Activated naive CD4-positive, alpha-beta T cell treated with anti-CD3 and anti-CD28 coated beads for 36 hours (primary cell): ENCODE measurements at places on chromosomes 7 and 10. TPM values are rescaled to one million over a fixed set of nuclear protein-coding genes. Genes with fewer than 3 reads are reported as not detected.

DNA sequence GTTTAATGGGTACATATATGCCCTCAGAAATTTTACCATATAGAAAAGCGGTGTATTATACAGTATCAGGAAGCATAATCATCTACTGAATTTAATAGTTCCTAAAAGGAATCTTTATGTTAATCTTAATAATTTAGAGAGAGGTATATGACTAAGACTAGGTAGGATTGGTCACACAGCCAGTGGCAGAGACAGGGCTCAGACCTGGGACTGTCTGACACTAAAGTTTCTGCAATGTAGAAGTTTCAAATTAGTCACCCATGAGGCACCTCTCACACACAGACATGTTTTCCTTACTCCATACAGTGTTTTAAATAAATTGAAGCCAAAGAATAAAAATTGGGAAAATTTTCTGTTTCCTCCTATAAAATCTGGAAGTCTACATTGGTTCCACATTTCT is 72.8 kb upstream of the ADRA2A start:
- peaks cover 4% of the 10 kb centered on the region for H3K4me1 ChIP-seq
- peaks cover 16% of the 10 kb centered on the region for H3K36me3 ChIP-seq
- DNase-seq, result no peak
- H3K4me3 ChIP-seq, result no peak overlapping the region

DNA sequence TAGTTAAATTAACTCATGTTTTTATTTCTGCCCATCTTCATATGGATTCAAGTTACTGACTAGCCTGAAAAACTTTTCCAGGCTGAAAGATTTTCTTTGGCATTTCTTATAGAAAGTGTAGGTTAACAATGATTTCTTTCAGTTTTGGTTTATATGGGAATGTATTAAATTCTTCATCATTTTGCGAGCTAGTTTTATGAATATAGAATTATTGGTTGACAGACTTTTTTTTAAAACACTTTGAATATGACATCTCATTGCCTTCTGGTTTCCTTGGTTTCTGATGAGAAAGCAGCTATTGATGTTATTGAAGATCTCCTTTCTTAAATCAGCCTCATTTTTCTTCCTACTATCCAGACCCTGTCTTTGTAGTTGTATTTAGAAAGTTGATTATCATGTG is 211.0 kb upstream of the AKR1E2 start:
- peaks cover 2% of the 10 kb centered on the region for H3K27me3 ChIP-seq
- no peak overlapping the region for H3K4me3 ChIP-seq
- H3K36me3 ChIP-seq, result peaks cover 2% of the 10 kb centered on the region
- H3K27ac ChIP-seq, result no peak overlapping the region
- DNase-seq, result no peak

DNA sequence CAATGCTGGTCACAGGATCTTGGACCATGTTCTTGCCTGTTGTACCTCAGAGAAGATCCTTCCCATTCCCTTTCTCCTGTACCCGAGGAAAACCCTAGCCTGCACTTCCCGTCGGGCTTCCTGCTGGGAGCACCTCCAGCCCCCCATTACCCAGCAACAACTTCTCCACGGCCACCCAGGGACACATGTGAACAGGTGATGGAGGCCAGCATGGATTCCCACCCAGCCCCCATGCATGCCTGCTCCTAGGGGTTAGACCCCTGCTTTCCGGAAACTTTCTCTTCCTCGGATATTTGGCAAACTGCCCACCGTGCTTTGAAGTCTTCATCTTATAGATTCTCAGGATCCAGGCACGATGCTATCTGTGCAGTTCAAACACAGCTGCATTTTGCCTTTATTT is 67.3 kb downstream of the CALML3 start:
- no peak for DNase-seq
- no peak overlapping the region for H3K27ac ChIP-seq
- no peak overlapping the region for H3K4me3 ChIP-seq

DNA sequence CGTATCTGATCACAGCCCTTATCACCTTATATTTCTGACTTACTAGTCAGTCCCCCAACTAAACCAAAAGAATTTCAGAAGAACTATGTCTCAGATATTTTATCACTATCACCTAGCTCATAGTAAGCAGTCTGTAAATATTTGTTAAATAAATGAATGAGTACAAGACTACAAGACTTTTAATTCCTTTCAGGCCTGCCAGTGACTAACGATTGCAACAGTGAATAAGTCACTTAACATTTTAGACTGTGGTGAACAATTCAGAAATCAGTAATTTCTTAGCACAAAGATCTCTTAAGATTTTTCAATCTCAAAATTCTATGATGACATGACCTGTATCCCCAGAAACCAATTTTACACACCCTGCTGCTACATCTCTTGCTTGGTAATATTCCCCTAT is 162.2 kb downstream of the IMMP2L start:
- H3K36me3 ChIP-seq, result peaks cover 15% of the 10 kb centered on the region
- H3K27me3 ChIP-seq, result no peaks in the 10 kb centered on the region
- H3K4me1 ChIP-seq, result no peaks in the 10 kb centered on the region
- DNase-seq, result no peak
- no peak overlapping the region for H3K4me3 ChIP-seq

GRCh38 chr7:135208102-135208793 is 3.1 kb downstream of the WDR91 start:
- no peaks in the 10 kb centered on the region for H3K27me3 ChIP-seq
- peaks cover 55% of the 10 kb centered on the region for H3K4me1 ChIP-seq
- H3K27ac ChIP-seq, result no peak overlapping the region
- H3K4me3 ChIP-seq, result no peak overlapping the region

DNA sequence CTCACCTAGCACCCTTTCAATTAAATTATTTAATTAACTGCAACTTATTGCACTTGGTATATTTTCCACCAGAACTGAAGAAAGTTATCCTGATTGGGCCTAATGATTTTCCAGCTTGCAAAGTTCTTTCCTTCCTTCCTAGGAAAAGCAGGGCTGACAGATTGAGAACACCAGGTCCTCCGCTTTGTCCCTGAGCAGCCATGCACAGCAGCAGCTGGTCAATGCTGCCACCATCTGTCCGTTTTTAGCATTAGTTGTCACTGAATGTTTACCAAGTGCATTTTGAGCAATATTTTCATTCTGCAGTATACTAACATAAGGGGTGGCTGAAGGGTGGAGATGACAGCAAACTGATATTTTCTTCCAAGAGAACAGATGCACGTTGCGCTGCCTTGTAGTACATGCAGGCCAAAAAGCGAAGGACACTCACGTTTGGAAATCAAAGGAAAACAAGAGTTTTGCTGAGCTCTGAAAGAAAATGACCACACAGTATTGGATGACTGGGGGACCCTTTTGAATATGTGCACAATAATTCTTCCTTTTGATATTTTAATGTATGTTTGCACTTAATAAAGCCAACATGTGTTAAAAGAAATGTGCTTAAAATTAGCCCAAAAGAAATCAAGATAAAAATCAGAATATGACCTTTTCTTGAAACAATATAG is 248.8 kb upstream of the PTN start:
- H3K4me1 ChIP-seq, result no peaks in the 10 kb centered on the region
- H3K36me3 ChIP-seq, result no peaks in the 10 kb centered on the region
- peaks cover 2% of the 10 kb centered on the region for H3K27me3 ChIP-seq
- DNase-seq, result peak; percentile 38
- no peak overlapping the region for H3K27ac ChIP-seq

DNA sequence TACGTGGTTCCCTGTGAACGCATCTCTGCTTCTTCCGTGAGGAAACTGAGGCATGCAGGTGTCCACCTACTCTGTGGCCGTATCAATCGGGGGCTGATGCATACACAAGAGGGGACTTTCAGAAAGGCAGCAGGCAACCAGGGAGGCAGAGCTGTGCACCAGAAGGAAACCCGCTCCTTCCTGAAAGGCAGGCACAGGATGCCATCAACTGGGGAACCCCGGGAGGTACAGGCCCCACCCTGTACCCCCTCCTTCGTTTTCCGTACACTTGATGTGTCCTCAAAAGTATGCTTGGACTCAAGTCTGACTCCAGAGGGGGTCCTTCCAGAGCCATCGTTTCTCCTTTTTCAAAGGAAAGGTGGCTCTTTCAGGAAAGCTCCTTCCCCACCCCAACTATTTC is 59.5 kb downstream of the ASB13 start:
- no peak overlapping the region for H3K27ac ChIP-seq
- H3K27me3 ChIP-seq, result no peaks in the 10 kb centered on the region
- peak; percentile 18 for DNase-seq
- H3K4me1 ChIP-seq, result no peaks in the 10 kb centered on the region
- no peaks in the 10 kb centered on the region for H3K36me3 ChIP-seq
- no peak overlapping the region for H3K4me3 ChIP-seq

DNA sequence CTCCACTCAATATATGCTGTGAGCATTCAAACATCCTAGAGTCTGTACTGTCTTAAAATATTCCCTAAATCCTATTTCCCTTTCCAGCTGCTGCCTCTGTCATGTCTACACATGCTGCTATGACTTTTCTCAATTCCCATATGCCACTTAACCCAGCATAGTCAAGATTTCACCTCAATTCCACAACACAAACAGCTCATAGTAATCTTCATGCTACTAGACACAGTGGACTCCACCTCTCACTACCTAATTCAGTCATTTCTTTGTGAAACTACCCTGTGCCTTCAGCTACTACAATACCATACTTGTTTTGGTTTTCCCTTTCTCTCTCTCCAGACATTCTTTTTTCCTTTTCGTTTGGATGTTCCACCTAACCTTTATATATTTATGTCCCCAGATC is 45.5 kb downstream of the GSAP start:
- H3K4me1 ChIP-seq, result no peaks in the 10 kb centered on the region
- peaks cover 9% of the 10 kb centered on the region for H3K36me3 ChIP-seq
- H3K27me3 ChIP-seq, result no peaks in the 10 kb centered on the region
- no peak for DNase-seq

DNA sequence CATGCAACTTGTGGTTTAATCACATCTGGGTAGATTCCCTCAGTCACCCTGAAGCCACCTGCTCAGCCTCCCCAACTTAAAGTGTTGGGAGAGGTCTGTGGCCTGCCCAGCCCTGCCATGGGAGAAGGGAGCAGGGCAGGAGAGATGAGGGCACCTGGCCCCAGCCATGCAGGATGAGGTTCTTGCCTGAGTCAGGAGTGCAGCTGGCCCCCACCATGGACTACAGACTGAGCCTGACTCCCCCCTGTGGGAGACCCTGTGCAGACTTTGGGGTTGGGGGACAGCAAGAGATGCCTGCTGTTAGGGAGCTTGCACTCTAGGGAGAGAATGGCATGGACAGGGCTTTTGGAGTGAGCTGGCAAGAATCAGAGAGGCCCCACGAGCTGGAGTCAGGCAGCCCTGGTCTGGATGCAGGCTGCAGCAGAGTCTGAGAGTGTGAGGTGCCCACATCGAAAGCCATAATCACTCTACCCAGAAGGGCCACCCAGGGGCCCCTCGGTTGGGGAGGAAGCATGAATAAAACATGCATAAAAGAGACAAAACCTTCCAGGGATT is 34.7 kb upstream of the DPYSL4 start:
- no peak overlapping the region for H3K27ac ChIP-seq
- H3K36me3 ChIP-seq, result no peaks in the 10 kb centered on the region

DNA sequence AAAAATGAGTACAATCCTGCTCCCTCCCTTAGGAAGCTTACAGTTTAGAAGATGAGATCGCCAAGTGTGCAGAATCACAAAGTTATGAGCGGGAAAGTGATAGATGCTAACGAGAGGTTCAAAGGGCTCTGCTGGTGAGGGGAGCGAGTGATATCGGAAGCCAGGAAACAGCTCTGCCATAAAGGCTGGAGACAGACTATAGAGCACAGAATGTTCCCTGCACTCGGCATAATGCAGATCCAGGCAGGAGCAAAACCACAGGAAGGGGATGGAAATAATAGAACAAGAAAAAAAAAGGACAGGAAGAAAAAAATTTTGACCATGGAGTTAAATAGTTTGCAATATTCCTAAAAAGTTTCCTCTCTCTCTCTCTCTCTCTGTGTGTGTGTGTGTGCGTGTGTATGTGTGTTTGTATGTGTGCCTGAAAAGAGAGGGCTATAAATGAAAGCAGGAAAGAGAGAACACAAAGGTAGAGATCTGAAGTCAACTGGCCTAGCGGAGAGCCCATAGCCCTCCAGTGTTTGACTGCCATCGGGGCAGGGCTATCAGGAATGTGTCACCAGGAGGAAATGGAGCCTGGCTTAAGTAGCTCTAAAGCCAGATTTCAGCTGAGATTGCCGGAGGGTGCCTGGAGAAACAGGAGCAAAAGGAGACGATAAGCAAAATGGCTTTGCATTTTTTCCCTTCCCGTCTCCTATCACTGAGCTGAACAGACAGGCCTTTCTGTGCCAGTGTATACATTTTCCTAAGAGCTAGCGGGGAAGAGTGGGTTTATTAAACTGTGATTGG is 175.8 kb upstream of the LYZL1 start:
- no peaks in the 10 kb centered on the region for H3K4me1 ChIP-seq
- no peak overlapping the region for H3K27ac ChIP-seq
- H3K36me3 ChIP-seq, result no peaks in the 10 kb centered on the region
- no peak for DNase-seq
- H3K27me3 ChIP-seq, result peaks cover 5% of the 10 kb centered on the region

DNA sequence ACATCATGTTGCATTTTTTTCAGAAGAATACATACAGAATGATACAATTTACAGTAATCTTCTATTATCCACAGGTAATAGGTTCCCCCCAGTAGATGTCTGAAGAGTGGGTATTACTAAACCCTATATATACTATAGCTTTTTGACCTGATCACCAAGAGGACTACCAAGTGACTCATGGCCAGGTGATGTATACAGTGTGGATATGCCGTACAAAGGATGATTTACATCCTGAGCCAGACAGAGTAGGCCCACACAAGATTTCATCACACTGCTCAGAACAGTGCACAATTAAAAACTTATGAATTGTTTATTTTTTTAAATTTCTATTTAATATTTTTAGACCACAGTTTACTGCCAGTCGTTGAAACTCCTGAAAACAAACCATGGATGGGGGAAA is 70.6 kb downstream of the STEAP1B start:
- no peak overlapping the region for H3K27ac ChIP-seq
- no peak overlapping the region for H3K4me3 ChIP-seq
- no peaks in the 10 kb centered on the region for H3K27me3 ChIP-seq
- no peaks in the 10 kb centered on the region for H3K4me1 ChIP-seq
- no peaks in the 10 kb centered on the region for H3K36me3 ChIP-seq

DNA sequence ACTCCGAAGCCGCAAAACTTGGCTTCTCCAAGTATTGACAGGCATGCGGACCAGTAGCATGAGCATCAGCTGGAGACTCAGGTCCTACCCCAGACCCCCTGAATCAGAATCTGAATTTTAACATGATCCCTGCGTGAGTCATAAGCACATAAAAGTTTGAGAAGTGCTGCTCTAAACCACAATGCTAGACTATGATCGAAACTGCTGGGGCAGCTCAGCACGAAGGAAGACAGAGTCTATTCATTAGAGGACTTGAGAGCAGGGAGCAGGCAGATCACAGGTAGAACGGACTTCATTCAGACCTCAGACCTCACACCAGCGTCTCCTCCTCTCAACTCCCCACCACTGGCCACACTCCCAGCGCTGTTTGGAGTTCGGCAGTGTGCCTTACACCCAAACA is 16.9 kb downstream of the CAMK2G start:
- DNase-seq, result peak; percentile 77
- H3K4me1 ChIP-seq, result peaks cover 47% of the 10 kb centered on the region
- H3K4me3 ChIP-seq, result no peak overlapping the region
- peak overlapping the region; percentile 73 for H3K27ac ChIP-seq
- H3K36me3 ChIP-seq, result peaks cover 6% of the 10 kb centered on the region

- DNase-seq, result no peak
- no peaks in the 10 kb centered on the region for H3K36me3 ChIP-seq
- peaks cover 2% of the 10 kb centered on the region for H3K27me3 ChIP-seq
Observed at GRCh38 chr7:114156178-114156577, 237.4 kb upstream of the PPP1R3A start.

The VSTM4 gene
- total RNA-seq, result not detected

The GSTK1 gene
- total RNA-seq, result 187 TPM

The FAM131B gene
- total RNA-seq, result 1.7 TPM

The ICA1 gene
- total RNA-seq, result 0.94 TPM

The ATRNL1 gene
- total RNA-seq, result not detected

The GPR15LG gene
- total RNA-seq, result not detected

The FAM25A gene
- total RNA-seq, result not detected

The FAM200A gene
- 3.8 TPM for total RNA-seq
